HL-60 (cell line): ENCODE measurements at places on chromosomes 7 and 10.
A peak's percentile ranks its signal among the peaks of the same experiment; 100 is the strongest.

DNA sequence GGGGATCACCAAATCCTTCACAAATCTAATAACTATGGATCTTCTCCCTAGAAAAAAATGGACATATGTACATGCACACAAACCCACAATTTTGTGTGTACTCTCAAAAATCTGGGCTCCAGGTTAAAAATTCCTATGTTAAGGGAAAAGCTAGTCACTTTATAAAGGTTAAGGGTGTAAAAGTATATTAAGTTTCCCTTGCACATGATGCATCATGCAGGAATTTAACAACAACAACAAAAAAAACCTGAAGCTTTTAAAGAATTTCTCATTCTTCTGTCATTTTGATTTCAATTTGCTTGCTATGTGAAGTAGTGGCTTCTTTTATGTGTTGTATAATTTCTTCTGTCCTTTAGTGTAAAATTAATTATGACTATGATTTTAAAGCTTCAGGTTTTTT is 123.7 kb downstream of the CNOT4 start:
- DNase-seq, result no peak

- DNase-seq, result no peak
These were observed at the start of gene ASIC3 for GRCh38 chr7:151047976-151048815. ASIC3 (plus strand) TSS chr7:151048531; CDS start chr7:151048886, 355 bp downstream.

DNA sequence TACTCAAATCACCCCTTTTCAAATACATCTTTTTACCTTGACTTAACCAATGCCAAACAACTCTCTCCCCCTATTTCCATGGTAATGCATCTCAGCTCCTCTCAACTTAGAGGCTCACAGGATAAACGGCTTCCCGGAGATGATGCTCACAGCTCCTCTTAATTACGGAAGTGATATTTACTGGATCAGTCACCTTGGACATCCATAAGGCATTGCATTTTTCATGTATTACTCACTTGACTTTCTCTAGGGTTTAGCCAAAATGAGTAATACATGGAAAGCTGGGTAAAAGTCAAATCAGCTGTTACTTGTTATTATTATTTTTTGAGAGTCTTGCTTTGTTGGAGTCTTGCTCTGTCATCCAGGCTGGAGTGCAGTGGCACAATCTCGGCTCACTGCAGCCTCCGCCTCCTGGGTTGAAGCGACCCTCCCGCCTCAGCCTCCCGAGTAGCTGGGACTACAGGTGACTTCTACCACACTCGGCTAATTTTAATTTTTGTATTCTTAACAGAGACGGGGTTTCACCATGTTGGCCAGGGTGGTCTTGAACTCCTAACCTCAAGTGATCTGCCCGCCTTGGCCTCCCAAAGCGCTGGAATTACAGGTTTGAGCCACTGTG is 73.3 kb upstream of the RHEB start:
- no peak for DNase-seq

DNA sequence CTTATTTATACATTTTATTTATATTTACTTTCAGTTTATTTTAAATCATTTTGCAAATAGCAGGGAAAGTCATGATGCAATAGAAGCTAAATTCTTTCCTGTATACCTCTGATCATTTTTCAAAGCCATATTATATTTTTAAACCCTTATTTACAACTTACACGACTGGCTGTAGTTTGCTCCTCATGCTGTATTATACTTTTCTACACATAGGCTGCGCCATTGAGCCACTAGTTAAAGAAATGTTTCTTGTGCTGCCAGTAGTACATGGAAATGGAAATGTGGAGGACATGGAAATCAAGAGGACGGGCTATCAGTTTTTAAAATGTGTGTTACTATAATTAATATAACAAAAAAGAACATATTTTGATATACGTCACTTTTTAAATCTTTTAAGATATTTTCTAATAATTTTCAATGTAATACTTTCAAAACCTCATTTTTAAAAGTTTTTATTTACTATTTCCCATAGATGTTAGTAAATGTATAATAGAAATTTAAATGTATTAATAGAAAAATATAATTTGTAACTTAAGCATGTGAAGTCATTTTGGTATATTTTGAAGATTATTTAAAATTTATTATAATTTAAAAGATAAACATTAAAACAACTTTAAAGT is 118.5 kb downstream of the VTI1A start:
- peak; percentile 14 for DNase-seq

DNA sequence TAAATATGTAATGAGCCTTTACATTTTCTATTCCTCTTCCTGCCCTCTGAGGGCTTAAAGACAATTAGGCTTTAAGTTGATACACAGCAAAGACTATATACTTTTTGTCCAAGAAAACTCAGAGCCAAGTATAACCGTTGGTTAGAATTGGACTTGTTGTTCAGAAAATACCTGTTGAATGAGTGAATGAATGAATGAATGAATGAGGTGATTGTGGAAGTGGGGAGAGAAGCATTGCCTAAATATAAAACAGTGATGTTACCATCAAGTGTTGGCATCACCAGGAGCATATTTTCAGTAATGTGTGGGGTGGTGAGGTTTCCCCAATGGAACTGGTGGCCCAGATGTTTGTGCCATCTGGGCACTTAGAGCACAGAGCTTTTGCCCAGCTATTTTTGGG is 106.9 kb downstream of the AOAH start:
- DNase-seq, result no peak

- no peak for DNase-seq
These were observed 181.3 kb downstream of the SDK1 start for GRCh38 chr7:3482147-3482921.

DNA sequence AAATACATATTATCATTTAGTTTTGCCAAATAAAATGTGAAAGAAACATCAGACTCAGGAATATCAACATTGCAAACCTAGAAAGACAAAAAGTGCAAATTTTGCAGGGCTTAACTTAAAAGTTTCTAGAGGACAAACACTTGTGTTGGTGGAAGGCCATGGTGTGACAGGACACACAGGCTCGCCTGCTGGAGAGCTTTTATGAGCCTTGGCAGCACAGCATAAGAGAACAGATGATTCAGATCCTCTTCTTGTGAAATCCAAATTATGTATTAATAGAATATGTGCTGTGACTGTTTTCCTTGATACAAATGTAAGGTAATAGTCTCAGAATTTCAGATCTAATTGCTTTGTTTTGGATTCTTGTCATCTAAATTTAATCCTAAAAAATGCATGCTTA is 72.9 kb upstream of the ABCB5 start:
- DNase-seq, result no peak

DNA sequence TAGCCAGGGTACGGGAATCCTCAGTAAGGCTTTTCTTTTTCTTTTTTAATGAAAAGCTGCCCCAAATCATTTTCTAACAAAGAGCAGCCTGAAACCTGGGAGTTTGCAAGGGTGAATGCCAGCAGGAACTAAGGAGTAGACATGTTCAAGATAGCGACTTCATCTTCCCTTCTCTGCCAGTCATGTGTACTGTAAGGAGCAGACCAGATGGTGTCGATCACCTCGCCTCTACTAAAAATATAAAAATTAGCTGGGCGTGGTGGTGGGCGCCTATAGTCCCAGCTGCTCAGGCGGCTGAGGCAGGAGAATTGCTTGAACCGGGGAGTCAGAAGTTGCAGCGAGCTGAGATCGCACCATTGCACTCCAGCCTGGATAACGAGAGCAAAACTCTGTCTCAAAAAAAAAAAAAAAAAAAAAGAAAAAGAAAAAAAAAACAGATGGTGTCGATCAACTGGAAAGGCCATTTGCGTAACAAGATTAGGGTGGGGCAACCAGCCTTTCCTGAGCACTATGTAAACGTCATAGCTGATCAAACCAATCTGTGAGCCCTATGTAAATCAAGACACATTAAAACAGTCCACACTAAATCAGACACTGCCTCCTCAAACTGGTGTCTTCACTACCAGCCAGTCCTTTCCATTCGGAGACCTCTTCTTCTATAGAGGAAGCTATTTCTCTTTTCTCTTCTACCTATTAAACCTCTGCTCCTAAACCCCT is 33.8 kb downstream of the NOLC1 start:
- DNase-seq, result no peak

GRCh38 chr10:110840225-110840922 is 31.4 kb upstream of the PDCD4 start:
- DNase-seq, result no peak

GRCh38 chr7:2296832-2297231 is 17.4 kb downstream of the SNX8 start:
- no peak for DNase-seq

- DNase-seq, result no peak
These were observed 494.7 kb downstream of the CCSER2 start for GRCh38 chr10:84822931-84823630.

GRCh38 chr10:92419740-92420545 is 129.0 kb downstream of the MARCHF5 start:
- DNase-seq, result no peak

DNA sequence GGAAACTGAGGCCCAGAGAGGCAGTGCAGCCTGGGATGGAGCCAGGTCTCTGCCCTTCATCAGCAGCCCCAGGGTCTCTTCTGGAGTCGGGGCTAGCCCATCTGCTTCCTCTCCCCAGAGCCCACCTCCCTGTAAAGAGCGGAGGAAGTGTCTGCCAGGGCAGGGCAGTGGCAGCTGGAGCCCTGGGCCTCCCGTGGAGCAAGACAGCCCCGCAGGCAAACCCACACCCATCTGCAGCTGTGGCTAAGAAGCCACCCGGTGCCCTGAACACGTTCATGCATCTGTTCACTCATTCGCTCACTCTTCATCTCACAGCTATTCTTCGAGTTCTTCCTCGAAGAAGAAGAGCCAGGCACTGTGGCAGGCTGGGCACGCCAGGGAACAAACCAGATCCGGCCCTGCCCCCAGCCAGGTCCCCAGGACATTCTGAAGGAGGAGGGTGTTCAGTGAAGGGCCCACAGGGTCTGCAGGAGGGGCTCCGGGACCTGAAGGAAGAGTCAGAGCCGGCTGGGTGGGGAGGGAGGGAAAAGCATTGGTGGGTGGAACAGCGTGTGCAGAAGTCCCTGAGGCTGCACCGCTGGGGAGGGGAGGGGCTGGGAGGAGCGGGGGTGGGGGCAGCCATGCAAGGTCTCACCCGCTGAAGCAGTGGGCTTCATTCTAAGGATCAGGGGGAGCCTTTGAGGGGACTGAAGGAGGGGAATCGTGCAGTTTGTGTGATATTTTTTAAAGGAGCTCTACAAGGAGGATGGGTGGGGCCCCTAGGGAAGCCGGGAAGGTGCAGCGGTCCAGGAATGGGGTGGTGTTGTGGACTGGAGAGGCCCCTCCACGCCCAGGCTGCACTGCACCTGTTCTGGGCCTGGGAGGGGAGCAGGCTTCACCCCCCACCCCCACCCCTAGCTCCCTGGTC is 99.1 kb downstream of the UNCX start:
- peak; percentile 10 for DNase-seq

GRCh38 chr7:157785486-157786186 is 448.8 kb downstream of the DNAJB6 start:
- DNase-seq, result no peak

DNA sequence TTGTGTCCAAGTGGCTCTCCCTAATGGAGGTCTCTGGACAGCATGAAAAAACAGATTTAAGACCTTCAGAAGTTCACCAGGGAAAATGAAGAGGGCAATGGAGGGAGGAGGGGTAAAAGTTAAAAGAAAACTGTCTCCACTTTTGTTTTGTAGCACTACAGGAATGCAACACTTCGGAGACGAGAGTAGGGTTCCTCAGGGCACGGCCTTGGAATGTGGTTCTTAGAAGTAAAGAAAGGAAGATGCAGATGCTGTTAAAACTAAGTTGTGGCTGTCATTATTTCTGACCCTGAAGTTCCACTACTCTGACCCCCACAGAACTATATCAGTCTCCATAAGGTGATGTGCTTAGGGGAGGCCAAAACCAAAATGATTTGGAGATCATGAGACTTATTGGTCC is 335.1 kb downstream of the XPNPEP1 start:
- DNase-seq, result no peak

GRCh38 chr10:34341473-34341872 is 473.6 kb downstream of the PARD3 start:
- DNase-seq, result no peak

GRCh38 chr10:69387500-69387899 is 29.2 kb downstream of the TACR2 start:
- no peak for DNase-seq

DNA sequence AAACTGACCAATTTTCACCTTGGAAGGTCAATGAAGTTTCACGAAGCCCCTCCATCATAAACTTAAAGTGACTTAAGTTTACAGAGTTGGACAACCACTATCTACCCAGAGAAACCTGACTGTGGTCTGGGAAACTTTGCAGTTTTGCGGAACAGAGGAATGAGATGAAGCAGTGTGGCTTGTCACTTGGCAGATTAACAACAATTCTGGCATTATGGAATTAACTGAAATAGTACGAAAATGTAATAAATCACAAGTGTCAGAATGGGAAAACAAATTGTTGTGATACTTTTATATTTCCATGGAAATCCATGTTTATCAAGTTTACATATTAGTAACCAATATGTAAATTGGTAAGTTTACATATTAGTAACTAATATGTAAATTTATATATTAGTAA is 4.9 kb downstream of the KMT2C start:
- no peak for DNase-seq

DNA sequence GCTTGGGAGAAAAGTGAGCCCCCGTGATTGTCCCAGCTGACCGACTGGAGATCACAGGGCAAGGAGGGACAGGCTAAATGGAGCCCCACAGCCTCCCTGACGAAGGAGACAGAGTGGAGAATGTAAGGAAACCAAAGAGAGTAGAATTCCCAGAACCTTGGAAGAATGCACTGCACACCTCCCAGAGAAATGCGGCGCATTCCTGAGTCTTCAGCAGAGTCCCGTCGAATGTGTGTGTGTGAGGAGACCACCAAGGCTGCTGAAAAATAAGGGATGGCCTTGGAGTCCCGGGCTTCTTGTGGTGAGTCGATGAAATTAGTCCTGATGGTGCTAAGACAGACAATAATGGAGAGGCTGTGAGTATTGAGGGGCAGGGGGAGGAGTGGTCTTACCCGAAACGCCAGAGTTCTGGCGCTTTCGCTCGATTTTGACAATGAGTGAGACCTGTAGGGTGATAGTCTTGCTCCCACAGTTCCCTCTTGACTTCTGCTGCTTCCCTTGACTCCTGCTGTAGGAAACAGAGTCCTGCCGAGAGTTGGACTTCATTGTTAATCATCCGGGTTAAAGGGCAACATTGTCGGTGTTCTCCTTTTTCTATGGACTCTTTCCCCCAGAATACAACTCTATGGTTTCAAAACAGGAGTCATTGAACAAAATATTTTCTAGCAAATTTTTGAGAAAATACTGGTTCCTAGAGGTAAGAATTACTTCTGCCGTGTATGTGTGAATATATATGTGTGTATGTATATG is 103.2 kb downstream of the CNNM2 start:
- DNase-seq, result no peak

- no peak for DNase-seq
These were observed 44.0 kb upstream of the SEMA3A start for GRCh38 chr7:84238596-84238995.

DNA sequence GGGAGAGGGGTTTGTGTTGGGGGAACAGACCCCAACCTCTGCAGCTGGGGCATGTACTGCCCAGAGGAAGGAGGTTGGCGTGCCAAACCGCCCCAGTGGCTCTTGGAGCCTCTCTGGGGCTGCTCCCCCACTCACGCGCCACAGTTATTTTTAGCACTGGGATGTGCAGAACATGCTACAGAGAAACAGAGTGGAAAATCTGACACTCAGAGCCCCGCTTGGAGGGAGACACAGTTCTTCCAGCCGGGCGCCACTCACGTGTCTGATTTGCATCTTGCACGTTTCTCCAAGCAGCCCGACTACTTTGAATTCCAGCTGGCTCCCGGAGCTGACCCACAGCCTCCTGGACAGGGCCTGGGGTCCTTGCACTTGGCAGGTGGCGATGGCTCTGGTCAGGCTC is 182.0 kb downstream of the RPS24 start:
- peak; percentile 89 for DNase-seq
